Fibroblast of lung (primary cell): ENCODE measurements at places on chromosomes 6 and 20. TPM values are rescaled to one million over a fixed set of nuclear protein-coding genes. Genes with fewer than 3 reads are reported as not detected.

- no peaks in the 10 kb centered on the region for H3K36me3 ChIP-seq
- no peak for DNase-seq
- no peak overlapping the region for H3K27ac ChIP-seq
- H3K27me3 ChIP-seq = no peaks in the 10 kb centered on the region
- H3K4me3 ChIP-seq = no peak overlapping the region
Measured at GRCh38 chr6:97456070-97456469, 173.1 kb upstream of the MMS22L start.

DNA sequence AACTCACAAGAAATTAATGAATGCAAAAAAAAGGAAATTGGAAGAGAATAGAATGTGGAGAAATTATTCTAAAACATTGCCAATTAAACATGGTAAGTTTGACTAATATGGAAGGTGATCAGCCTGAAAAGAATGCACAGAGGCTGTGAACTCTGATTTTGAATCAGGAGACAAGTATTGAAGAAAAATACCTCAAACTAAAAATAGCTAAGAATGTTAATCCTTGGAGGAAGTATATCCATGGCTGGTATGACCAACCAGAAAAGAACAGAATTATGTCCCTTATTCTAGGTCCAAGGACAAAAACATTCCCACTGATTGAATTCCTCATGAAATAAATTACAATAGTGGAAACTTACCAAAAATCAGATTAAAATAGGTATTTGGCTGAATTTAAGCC lies 7.3 kb upstream of the RIMS1 start:
- no peaks in the 10 kb centered on the region for H3K27me3 ChIP-seq
- H3K27ac ChIP-seq = no peak overlapping the region
- H3K36me3 ChIP-seq = no peaks in the 10 kb centered on the region
- no peak overlapping the region for H3K4me3 ChIP-seq

DNA sequence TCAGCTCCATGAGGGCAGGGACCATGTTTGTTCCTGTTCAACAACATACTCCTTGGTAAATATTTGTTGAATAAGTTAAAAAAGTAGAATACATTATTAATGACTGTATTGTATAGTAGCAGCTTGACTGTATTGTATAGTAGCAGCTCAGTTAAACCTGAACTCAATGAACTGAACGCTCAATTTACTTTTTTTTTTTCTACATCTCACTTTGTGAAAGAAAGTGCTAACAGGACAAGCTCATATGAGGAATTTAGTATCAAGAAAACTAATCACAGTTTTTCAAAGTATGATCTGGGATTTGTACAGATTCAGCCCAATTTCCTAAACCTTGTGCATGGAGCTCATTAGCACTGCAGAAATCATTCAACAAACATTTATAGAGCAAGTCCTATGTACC lies 38.8 kb upstream of the NR2E1 start:
- H3K4me1 ChIP-seq = no peaks in the 10 kb centered on the region
- no peak overlapping the region for H3K4me3 ChIP-seq
- H3K27me3 ChIP-seq = peaks cover 35% of the 10 kb centered on the region
- no peak for DNase-seq

DNA sequence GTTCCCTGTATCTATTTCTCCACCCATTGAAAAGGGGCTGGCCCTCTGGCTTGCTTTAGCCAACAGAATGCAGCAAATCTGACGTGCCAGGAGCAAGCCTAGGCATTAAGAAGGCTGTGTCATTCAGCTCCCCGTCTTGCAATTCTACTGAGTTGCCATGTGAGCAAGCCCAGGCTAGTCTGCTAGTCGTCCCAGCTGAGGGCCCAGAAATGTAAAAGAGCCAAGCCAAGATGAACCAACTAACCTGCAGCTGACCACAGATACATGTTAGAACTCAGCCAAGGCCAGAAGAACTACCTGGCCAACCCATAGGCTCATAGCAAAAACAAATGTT lies 30.1 kb downstream of the PREP start:
- no peak overlapping the region for H3K4me3 ChIP-seq
- no peaks in the 10 kb centered on the region for H3K4me1 ChIP-seq
- no peak for DNase-seq
- no peaks in the 10 kb centered on the region for H3K36me3 ChIP-seq

GRCh38 chr6:149031859-149032598 lies 285.2 kb downstream of the UST start:
- H3K27ac ChIP-seq = peak overlapping the region; percentile 67
- no peaks in the 10 kb centered on the region for H3K36me3 ChIP-seq
- H3K4me3 ChIP-seq = no peak overlapping the region
- DNase-seq = peak; percentile 90
- H3K27me3 ChIP-seq = no peaks in the 10 kb centered on the region

DNA sequence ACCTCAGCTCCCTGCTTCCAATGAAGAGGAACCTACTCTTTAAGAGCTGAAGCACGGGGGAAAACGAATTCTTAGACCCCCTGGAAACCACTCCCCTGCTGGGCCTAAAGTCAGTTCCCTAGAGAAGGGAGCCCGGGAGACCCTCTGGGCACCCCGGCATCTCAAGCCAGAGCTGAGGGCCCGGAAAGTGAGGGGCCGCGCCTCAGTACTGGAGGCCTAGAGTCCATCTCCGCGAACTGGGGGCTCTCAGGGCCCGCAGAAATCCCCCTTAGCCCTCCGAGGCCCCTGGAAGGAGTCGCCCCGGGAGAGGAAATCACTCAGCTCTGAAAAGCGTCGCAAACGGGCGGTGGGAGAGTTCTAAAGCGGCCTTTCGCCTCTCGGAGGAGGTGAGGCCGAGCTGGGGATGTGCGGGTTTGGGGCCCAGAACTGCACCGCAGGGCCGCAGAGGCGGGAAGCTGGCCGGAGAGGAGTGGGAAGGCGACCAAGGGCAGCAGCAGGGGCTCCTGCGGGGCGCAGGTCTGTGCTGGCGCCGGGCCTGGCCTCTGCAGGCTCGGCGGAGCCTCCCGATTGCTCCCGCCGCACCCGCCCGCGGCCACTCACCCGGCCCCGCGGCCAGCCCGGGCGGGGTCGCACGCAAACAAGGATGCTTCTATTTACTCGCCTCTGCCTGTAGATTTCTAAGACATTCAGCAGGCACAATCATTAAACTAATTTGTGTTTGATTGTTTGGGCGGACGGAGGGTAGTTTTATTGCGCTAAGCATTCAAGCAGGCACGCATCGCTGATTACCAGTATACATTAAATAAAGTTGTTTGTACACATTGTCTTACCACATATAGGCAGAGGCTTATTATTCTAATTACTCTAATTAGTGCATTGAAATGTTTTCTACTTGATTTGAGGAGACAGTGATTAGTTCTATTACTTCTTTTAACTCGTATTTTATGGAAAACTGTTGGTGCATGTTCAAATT lies 9.2 kb downstream of the POU3F2 start:
- DNase-seq = no peak
- H3K27me3 ChIP-seq = peaks cover 85% of the 10 kb centered on the region
- H3K36me3 ChIP-seq = no peaks in the 10 kb centered on the region
- no peak overlapping the region for H3K27ac ChIP-seq

- no peaks in the 10 kb centered on the region for H3K27me3 ChIP-seq
- peaks cover 5% of the 10 kb centered on the region for H3K4me1 ChIP-seq
- no peak for DNase-seq
- no peak overlapping the region for H3K4me3 ChIP-seq
- no peaks in the 10 kb centered on the region for H3K36me3 ChIP-seq
Measured at GRCh38 chr20:48832405-48832730, 4.6 kb upstream of the PREX1 start.

DNA sequence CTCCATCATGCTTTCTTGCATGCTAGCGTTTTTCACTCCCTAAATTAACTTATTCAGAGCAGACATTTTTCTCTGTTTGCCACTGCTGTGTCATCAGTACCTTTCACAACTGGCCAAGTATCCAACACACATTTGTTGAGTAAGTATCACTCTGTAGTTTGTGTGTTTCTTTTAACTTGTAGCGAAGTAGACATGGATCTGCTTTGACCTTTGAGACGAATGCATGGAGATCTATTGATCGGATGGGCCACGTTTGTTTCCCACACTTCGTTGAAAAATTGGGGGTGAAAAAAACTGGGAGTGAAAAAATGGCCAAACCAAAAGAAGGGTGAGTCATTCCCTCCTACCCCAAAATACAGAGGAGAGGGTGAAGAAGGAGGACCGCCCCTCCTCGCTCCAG lies 12.9 kb upstream of the SLC9A8 start:
- DNase-seq = no peak
- H3K4me1 ChIP-seq = no peaks in the 10 kb centered on the region
- H3K36me3 ChIP-seq = no peaks in the 10 kb centered on the region
- H3K4me3 ChIP-seq = no peak overlapping the region
- peaks cover 3% of the 10 kb centered on the region for H3K27me3 ChIP-seq

GRCh38 chr6:50714487-50715379 lies 1.4 kb downstream of the TFAP2D start:
- no peaks in the 10 kb centered on the region for H3K4me1 ChIP-seq
- no peaks in the 10 kb centered on the region for H3K36me3 ChIP-seq
- H3K4me3 ChIP-seq = no peak overlapping the region
- H3K27ac ChIP-seq = no peak overlapping the region
- H3K27me3 ChIP-seq = no peaks in the 10 kb centered on the region

- no peak overlapping the region for H3K27ac ChIP-seq
- no peak overlapping the region for H3K4me3 ChIP-seq
- H3K27me3 ChIP-seq = no peaks in the 10 kb centered on the region
- no peaks in the 10 kb centered on the region for H3K36me3 ChIP-seq
- no peaks in the 10 kb centered on the region for H3K4me1 ChIP-seq
Measured at GRCh38 chr6:34858681-34859080, 29.2 kb downstream of the TAF11 start.

DNA sequence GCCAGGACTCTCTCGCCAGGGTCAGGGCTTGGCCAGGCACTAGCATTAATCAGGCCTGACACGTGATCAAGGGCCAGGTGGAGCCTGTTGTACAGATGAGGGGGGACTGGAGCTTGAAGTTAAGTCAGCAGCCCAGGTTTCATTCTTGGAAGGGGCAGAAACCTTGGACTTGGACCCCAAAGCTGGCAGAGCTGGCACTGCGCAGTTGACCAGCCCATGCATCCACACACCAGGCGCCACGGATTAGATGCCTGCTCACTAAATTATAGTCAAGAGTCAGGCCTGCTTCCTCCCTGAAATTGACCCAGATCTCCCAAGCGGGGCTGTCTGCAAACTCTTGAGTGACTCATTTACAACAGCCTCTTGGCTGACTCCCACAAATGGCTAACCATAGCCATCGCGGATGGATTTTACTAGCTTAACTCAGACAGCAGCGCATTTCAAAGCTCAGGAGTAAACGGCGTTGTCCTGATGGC lies 4.1 kb upstream of the TAF4 start:
- no peak overlapping the region for H3K4me3 ChIP-seq
- no peaks in the 10 kb centered on the region for H3K36me3 ChIP-seq
- H3K27ac ChIP-seq = no peak overlapping the region
- no peaks in the 10 kb centered on the region for H3K27me3 ChIP-seq
- H3K4me1 ChIP-seq = peaks cover 6% of the 10 kb centered on the region
- peak; percentile 79 for DNase-seq

- no peak overlapping the region for H3K27ac ChIP-seq
- no peaks in the 10 kb centered on the region for H3K4me1 ChIP-seq
- DNase-seq = no peak
- no peak overlapping the region for H3K4me3 ChIP-seq
- H3K27me3 ChIP-seq = no peaks in the 10 kb centered on the region
Measured at GRCh38 chr6:168418711-168419121, 22.3 kb upstream of the SMOC2 start.

GRCh38 chr6:165811512-165811911 lies 148.5 kb upstream of the PDE10A start:
- H3K27ac ChIP-seq = no peak overlapping the region
- DNase-seq = no peak
- no peak overlapping the region for H3K4me3 ChIP-seq
- no peaks in the 10 kb centered on the region for H3K36me3 ChIP-seq
- no peaks in the 10 kb centered on the region for H3K27me3 ChIP-seq
- H3K4me1 ChIP-seq = no peaks in the 10 kb centered on the region

DNA sequence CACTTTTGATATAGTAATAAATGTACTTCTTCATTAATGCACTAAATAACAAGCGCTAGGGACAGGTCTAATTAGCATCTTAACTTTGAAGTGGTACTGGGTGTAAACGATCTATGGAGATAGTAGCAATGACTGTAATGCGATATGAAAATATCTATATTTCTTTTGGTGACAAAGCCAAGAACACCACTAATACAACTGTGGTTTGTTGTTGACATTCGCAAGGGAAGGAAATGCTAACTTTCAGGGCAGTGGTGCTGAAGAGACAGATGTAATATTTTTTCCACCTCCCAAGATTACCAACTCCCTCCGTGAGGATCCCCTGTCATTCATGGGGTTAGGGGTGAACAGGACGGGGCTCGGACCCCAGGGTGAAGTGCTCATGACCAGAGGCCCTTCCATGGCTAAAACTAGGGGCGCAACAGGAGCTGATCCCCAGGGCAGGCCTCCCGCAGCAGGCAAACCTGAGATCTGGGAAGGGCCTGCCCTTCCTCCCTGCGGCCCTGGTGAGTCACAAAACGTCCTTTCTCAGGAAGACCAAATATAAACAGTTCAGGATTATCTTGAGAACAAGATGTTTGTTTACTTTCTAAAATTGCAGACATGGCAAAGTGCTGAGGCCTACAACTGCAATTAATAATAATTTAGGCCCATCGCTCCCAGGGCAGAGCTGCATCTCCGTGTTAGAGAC lies 65.0 kb upstream of the TOX2 start:
- no peaks in the 10 kb centered on the region for H3K36me3 ChIP-seq
- H3K4me3 ChIP-seq = no peak overlapping the region
- peaks cover 8% of the 10 kb centered on the region for H3K4me1 ChIP-seq
- H3K27ac ChIP-seq = peak overlapping the region; percentile 70
- H3K27me3 ChIP-seq = no peaks in the 10 kb centered on the region
- DNase-seq = peak; percentile 57

GRCh38 chr20:46810448-46811223 lies 84.0 kb upstream of the EYA2 start:
- peaks cover 2% of the 10 kb centered on the region for H3K4me1 ChIP-seq
- H3K27ac ChIP-seq = no peak overlapping the region
- DNase-seq = no peak
- H3K4me3 ChIP-seq = no peak overlapping the region

DNA sequence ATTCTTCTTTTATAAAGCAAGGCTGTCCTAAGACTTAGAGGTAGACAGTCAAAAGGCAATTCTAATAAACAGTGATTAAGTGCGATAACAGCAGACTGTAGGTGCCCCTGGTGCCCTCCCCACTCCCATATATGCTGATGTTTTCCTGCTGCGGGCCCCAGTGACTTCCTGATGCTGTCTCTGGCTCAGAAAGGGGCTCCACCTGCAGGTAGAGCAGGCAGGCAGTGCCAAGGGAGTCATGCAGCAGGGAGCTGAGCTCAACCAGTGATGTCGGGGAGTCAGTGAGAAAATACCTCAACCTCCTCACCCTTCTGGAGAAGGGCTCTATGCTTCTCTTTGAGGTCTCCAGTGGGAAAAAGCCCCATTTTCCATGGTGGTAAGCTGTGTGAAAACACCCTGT lies 126.7 kb upstream of the SSTR4 start:
- no peak overlapping the region for H3K27ac ChIP-seq
- no peaks in the 10 kb centered on the region for H3K36me3 ChIP-seq
- H3K4me1 ChIP-seq = no peaks in the 10 kb centered on the region
- H3K27me3 ChIP-seq = peaks cover 2% of the 10 kb centered on the region
- no peak overlapping the region for H3K4me3 ChIP-seq

The ZNF831 gene
- total RNA-seq = not detected in 2 replicates
